ENCODE measurements at places on chromosomes 4 and X. TPM values are rescaled to one million over a fixed set of nuclear protein-coding genes. Genes with fewer than 3 reads are reported as not detected.

GRCh38 chr4:948101-948935 lies 16.1 kb downstream of the TMEM175 start:
- peak; percentile 9 for DNase-seq

DNA sequence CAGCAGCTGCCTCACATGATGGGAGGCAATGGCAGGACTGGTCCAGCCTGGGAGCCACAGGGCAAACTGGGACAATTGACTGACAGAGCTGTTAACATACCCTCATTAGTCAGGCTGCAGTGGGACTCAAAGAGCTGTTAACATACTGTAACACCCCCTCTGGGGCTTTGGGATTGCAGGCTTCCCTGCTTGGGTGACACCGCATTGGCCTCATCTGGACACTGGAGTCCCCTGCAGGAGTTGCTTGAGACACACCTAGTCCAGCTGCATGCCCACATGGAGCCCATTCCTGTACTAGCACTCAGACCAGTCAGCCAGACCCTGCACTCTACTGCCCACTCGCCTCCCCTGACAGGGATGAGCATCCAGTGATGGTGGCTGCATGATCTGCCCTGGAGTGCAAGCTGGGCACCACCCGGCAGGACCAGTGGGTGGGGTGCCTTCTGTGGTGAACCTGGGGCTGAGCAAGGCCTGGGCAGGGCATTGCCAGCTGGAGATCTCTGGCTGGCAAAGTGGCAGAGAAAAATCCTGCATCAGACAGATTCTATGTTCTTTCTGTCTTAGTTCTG lies 138.8 kb downstream of the DTHD1 start:
- no peak for DNase-seq

GRCh38 chrX:17009856-17010625 lies 63.6 kb downstream of the REPS2 start:
- DNase-seq, result no peak

DNA sequence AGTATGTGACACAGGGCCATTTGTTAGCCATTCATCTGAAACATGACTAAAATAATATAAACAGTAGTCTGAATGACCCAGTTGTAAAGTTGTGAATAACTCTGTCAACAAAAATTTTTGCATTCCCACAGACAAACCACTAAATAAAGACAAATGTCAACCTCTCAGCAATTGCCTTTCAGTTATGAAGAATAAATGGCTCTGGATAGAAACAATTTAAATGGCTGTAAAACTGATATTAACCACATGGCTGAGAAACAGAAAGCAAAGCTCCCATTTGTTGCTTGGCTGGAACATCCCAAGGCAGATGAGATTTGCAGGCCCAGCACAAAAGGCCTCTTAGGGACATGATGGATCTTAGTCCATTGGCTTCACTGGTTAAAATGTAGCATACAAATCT lies 296.3 kb downstream of the GALNTL6 start:
- DNase-seq, result no peak

DNA sequence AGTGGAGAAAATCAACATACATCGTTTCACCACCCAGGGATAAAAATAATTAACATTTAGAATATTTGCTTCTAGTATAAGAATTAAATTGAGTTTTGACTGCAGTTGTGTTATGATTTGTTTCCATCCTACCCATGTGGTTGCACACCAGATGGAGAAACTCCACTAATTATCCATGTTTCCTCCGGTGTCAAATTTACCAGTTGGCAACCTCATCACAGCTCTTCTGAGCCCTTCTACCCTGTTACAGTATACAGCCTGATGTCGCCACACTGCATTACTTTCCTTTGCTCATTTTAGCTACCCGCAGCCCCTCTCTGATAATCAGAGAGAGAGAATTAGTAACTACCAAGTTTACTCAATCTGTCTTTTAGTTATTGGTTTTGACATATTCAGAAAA lies 411.2 kb downstream of the DTHD1 start:
- no peak for DNase-seq

- peak; percentile 29 for DNase-seq
These were observed 347.8 kb upstream of the PITX2 start for GRCh38 chr4:110970642-110971041.

GRCh38 chr4:85177092-85177491 lies 210.6 kb upstream of the WDFY3 start:
- no peak for DNase-seq

DNA sequence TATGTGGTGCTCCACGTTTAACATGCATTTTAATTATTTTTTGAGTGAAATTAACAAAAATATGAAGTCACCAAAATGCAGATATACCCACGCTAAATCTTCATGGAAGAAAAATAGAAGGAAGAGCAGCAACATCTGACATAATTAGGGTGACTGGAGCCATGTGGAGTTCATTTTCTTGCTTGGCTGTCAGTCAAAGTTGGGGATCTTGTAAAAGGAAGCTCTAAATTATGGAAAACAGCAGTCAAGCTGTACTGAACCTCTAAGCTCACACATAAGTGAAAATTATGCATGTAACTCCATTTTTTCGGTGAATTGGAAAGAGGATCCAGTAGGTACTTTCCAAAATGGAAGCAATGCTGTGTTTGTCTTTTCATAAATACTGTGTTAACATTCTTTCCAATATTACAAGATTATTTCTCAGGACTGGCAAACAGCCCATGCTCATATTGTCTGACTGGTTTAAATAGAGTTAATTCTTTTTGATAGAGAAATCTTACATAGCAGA lies 9.7 kb upstream of the PDGFC start:
- DNase-seq, result no peak

DNA sequence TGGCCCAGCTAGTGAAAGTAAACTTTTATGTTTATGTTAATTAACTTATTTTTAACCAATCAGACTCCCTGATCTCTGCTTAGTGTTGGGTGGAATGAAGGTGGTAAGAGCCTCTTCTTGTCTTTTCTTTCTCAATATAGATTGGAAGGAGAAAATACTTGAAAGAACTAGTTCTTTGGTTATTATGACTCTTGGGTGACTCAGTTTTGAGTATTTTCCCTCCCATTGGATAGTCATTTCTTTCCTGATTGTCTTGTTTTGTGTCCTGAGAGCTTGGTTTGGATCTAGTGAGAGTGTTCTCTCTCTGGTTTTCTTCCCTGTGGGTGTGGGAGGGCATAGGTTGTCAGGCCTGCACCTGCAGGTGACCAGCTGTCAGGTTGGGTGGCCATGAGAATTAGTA lies 172.0 kb upstream of the GLRA2 start:
- DNase-seq, result no peak

DNA sequence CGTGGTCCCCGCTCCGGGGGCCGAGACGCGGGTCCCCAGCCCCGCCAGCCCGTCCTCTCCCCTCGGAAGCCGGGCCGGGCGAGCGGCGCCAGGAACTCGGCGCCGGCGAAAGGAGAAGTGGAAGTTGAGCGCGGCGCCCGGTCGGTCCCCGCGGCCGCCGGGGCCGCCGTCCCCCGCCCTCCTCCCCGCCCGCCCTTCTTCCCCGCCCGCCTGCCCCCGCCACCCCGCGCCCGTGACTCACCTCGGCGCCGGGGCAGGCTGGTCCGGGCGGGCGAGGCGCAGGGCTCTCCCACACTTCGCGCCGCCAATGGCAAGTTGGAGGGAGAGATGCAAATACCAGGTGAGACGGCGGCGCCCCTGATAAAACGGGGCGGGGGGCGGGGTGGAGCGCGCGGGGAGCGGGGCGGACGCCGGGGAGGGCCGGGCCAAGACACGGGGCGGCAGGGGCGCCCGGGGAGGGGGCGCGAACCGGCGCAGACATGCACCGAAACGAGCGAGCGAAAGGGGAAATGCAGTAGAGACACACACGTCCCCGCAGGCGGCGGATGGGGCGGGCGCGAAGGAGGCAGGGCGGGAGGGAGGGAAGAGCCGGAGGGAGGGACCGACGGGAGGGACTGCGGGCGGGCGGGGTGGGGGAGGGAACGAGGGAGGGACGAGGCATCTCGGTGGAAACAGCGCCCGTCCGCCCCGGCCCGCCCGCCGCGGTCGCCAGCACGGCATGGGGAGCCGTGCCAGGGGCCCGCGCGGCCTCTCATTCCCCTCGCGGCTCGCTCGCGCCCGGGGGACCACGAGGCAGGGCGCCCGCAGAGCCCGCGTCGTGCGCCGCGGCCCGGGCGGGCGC lies at the start of gene ELF4:
Gene ELF4 (minus strand): TSS at position 119 of the 841 bp plus-strand sequence. CDS start 29,167 bp downstream, outside the sequence.
- no peak for DNase-seq

GRCh38 chr4:42159271-42160001 lies 7.0 kb upstream of the BEND4 start:
- no peak for DNase-seq

GRCh38 chr4:28378109-28378830 lies 1517.6 kb downstream of the STIM2 start:
- DNase-seq, result no peak

DNA sequence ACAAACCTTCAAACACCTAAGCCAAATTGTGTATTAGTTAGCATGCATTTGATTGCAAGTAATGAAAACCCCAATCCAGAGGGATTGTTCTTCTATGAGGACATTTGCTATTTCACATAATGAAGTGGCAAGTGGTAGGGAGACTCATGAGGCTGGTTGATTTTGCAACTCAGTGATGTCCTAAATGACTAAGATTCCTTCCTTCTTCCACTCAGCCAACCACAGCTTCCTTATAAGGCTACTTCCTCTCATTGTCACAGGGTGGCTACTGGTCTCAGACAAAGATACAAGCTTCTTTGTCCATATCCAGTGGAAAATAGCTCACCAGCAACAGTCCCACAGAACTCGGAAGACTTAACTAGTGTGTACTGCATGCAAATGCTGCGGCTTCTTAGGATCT lies 5.3 kb upstream of the OTC start:
- DNase-seq, result no peak

DNA sequence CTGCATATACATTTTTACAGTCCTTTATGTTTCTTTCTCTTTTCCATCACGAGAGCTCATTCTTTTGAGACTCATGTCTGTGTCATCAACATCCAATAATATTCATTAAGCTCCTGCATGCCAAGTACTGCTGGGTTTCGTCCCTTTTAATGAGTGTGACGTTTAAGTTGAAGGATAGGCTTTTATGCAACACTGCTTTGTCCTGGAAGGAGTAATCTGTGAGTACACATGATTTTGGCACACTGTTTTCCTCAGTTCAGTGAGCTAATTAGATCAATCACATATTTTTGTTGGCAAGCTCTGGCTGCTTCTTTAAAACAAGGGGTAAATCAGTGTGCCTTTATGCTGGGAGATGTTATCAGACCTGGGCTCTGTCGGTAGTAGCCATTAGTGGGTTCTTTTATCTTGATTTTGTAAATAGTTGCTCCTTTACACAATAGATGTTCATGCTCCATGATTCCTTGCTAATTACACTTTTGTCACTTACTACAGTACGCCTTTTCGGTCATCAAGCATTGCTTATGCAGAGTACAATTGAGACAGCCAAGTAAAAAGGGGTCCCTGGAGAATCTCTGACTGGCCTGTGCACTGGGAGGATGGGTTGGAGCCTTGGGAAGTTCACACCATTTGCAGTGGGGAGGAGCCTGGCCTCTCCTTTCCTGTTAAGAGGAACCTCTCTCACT lies 132.6 kb downstream of the FHIP1A start:
- DNase-seq, result no peak

GRCh38 chrX:116378961-116379360 lies 57.4 kb upstream of the SLC6A14 start:
- no peak for DNase-seq

DNA sequence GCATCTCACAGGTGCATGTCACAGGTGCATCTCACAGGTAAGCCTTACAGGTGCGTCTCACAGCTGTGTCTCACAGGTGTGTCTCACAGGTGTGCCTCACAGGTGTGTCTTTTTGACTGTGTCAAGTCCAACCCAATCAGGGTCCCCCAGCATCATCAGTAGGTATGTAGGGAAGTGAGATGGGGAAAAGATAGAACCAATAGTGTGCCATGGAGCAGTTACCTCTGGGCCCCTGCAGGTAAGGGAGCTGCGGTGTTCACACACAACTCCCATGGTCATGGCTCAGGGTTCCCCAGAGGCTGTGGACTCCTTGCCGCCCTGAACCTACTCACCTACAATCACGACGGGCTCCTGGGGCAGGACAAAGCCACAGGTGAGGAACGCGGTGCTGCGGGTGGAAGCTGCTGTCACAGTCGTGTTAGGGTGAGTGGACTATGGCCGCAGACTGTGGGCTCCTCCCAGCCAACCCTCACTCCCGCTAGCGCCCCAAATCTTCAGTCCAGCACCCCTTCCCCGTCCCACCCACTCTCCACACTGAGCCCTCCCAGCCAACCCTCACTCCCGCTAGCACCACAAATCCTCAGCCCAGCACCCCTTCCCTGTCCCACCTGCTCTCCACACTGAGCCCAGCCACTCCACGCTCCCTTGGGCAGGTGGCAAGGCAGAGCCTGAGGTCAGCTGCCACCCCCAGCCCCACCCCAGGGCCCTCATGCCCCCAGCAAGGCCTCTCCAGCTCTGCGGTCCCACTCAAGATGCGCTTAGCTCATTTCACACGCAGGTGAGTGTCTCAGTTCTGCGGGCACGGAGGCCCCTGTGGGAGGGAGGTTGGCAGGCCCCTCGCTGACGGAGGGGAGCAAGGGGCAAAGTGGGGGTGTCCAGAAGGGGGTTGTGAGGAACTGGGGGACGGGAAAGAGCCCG lies 2.1 kb upstream of the PDE6B start:
- DNase-seq, result no peak

DNA sequence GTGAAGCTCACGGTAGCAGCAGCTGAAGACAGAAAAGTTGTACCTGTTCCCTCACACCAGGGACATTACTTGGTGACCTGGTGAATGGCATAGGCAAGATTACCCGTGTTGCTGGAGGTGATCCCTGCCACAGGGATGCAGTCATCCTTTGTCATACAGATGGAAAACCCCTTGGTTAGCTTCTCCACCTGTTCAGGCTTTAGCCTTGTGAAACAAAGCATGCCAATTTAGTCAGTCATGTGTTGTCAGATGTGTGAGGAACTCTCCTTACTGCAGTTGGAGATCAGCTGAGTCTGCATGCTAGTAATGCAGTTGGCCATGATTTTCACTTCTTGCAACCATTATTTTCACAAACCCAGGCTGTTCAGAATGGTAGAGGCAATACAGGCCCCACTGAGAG lies 41.0 kb downstream of the AMELX start:
- DNase-seq, result no peak

DNA sequence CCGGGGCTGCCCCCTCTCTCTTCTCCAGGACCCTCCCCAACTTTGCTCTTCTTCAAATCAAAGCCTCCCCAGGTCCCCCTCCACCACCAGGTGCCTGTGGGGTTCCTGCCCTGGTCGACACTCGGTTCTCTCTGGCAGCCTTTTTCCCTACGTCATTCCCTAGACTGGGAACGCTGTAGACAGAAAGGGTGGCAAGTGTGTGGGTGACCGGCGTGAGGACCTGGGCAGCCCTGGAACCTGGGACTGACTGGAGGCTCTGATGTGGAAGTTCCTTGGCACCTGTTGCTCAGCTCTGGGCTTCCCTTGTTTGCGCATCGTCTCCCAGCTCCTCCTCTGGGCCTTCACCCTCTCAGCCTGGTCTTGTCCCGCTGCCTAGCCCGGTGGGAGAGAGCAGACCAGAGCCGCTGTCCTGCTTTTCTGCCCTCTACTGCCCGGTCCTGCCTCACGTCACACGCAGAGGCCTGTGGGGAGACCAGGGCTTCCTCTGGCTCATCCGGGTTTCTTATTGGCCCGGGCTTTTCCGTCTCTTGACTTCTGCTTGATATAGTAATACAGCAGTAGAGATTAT lies 1.3 kb downstream of the TACC3 start:
- DNase-seq, result no peak

The NAT8L gene
- 20.7 TPM for total RNA-seq

The SSX1 gene
- total RNA-seq, result not detected

The GPM6B gene
- 20.4 TPM for total RNA-seq

The XK gene
- total RNA-seq, result 1.1 TPM

The GLUD2 gene
- 11.3 TPM for total RNA-seq

The ZGRF1 gene
- total RNA-seq, result 19.7 TPM
